ENCODE measurements at places on chromosomes 5 and 9. TPM values are rescaled to one million over a fixed set of nuclear protein-coding genes. Genes with fewer than 3 reads are reported as not detected.

The GLRA1 gene
- total RNA-seq = not detected

The ARID3C gene
- not detected for total RNA-seq

The ZNF879 gene
- total RNA-seq = 5.6 TPM

The MPDZ gene
- total RNA-seq = 46.4 TPM

The OBP2B gene
- not detected for total RNA-seq

The AK8 gene
- total RNA-seq = 0.32 TPM

The TLX3 gene
- total RNA-seq = not detected

Measured in fibroblast of villous mesenchyme (primary cell).